Myocyte (in vitro differentiated cells): ENCODE measurements at places on chromosomes 12 and 14. TPM values are rescaled to one million over a fixed set of nuclear protein-coding genes. Genes with fewer than 3 reads are reported as not detected.

DNA sequence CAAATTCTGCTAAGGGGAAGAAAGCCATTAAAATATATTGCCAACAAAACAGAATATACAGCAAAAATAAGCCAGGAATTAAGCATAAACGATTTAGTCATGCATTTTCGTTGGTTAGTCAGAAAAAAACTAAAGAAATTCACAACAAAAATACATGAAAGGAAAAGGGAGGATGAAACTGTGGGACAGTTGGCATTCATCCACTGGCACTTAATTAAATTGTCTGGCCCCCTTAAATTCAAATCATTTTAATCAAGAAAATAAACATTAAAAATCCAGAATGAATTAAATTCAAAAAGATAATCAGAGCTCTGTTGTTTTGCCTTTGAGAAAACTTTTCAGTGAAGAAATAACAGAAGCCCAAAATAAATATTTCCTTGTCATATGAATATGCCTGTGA is 264.6 kb upstream of the TMTC1 start:
- no peak for DNase-seq

The CIROP gene
- not detected in 2 replicates for total RNA-seq

The OVCH1 gene
- 0.10 and 0.64 TPM in 2 replicates for total RNA-seq

DNA sequence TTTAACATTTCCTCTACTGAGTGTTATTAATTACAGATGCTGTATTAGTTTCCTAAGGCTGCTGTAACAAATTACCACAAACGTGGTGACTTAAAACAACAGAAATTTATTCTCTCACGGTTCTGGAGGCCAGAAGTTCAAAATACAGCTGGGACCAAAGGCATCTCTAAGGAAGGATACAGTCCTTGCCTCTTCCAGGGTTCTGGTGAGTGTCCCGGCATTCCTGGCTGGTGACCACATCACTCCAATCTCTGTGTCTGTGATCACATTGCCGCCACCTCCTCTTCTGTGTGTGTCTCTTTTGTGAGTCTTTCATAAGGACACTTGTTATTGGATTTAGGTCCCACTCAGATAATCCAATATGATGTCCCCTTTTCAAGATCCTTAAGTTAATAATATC is 85.1 kb upstream of the CCDC198 start:
- no peak for DNase-seq
